ENCODE measurements at places on chromosomes 1 and 21.

DNA sequence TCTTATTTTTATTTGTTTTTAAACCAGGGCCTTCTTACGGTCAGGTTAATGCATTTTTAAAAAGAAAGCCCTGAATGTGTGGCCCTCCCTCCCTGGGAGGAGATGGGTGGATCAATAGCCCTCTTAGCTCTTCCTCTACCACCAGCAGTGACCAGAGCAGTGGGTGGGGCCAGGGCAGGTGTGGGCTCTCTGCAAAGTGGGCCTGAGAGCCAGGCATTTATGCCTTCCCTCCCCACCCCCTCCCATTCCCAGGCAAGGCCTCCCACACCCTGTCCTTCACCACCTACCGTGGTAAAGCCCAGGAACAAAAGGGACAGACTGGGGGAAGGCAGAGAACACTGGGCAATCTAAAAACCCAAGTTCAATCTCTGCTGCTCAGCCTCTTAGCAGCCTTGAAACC, 63.9 kb downstream of the SSBP3 start:
- no peak for DNase-seq

DNA sequence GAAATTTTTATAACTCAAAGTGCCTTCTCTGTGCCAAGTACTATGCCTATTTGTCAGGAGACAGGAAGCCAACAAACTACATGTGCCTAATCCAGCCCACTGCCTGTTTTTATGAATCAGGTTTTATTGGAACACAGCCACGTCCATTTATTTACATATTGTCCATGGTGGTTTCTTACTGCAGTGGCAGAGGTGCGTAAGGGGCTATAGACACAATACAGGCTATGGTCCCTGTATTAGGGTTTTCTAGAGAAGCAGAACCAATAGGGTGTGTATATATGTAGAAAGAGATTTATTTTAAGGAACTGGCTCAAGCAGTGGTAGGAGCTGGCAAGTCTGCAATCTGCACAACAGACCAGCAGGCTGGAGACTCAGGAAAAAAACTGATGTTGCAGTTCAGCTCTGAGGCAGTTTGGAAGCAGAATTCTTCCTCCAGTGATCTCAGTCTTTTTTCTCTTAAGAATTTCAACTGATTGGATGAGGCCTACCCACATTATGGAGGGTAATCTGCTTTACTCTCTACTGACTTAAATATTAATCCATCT, 15.4 kb downstream of the PPIE start:
- DNase-seq = no peak

DNA sequence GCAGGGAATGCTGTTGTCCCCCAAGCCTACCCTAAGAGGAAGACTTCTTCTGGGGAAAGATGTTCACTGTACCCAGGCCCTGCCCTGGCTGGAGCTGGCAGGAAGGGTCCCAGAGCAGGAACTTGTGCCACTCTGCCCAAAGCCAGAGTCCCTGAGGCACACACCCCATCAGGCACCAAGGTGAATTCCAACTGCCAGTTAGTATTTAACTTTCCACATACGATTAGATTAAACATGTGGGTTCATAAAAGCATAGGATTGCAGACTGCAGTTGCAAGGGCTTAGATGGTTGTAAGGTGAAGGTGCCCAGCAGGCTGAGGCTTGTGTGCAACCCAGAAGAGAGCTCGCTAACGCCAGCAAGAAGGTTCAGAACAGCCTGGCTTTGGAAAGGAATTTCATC, at the start of gene KCNE2:
TSS of gene KCNE2 (plus strand) at position 274 of the 400 bp plus-strand sequence. CDS start 6,473 bp downstream, outside the sequence.
- no peak for DNase-seq

DNA sequence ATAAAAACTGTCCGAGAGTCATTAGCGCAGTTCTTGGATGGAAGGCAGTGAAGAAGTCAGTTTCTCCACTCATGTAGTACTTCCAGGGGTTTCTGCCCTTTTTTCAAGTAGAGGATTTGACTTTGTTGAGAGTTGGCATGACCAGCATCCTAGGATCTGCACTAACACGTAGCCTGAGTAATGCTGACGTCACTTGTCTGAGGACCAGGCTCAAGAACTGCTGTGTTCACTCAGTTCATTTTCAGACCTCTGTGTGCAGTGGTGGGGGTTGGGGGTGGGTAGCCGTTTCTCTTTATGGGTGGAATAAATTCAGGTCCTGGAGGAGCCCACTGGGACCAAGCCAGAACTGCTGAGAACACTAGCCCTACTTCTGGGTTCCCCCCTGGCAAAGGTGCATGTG, 53.3 kb downstream of the MRPS6 start:
- no peak for DNase-seq

DNA sequence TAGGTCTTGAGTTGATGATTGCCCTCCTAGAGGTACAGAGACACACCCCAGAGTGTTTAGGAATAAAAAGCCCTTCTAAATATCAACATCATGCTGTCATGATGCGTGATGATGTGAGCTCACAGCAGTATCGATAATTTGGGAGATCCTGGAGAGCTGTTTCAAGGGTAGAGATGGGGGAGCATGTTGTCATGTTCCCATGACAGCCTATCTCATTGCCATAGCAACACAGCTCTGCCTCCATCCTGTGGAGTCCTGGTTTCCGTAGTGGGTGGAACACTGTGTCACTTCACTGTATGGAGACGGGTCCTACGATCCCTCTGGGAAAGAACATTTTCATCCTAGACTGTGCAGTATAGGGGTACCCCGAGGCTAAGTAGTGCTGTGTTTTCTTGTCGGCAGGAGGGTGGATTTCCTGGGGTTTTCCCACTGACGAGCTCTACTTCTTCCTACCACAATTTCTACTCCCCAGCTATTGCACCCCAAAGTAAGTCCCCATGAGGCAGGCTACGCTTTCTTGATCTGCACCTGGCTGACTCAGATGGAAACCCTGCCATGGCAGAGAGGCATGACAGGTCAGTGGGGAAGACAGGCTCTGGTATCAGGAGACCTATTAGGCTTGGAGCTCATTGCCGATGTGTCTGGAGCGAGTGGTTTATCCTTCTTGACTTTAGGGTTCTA, 7.2 kb downstream of the KISS1 start:
- DNase-seq = no peak

DNA sequence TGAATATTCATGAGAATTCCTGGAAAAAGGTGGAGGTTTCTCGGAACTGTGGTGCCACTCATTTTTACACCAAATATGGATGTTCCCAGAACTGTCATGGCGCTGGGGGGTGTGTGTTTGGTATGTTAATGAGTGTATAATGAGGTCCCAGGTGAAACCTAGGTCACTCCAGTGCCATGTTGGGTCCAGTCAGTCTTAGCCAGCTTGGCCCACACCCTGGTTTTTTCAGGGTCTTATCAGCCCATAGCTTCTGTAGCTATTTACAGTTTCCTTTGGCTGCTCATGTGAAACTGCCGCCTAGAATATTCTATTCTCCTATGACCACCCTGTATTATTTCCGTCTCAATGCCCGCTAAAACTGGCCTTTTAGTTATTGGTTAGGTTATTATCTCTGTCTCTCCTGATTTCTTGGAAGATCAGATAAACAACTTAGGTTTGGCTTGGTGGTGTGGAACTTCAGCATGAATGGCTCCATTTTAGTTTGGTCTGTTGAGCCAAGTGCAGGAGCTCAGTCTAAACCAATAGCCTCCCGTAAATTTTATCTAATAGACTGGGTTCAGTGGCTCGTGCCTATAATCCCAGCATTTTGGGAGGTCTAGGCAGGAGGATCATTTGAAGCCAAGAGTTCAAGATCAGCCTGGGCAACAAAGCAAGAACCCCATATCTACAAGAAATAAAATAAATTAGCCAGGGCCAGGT, 42.1 kb upstream of the EDARADD start:
- DNase-seq = no peak

DNA sequence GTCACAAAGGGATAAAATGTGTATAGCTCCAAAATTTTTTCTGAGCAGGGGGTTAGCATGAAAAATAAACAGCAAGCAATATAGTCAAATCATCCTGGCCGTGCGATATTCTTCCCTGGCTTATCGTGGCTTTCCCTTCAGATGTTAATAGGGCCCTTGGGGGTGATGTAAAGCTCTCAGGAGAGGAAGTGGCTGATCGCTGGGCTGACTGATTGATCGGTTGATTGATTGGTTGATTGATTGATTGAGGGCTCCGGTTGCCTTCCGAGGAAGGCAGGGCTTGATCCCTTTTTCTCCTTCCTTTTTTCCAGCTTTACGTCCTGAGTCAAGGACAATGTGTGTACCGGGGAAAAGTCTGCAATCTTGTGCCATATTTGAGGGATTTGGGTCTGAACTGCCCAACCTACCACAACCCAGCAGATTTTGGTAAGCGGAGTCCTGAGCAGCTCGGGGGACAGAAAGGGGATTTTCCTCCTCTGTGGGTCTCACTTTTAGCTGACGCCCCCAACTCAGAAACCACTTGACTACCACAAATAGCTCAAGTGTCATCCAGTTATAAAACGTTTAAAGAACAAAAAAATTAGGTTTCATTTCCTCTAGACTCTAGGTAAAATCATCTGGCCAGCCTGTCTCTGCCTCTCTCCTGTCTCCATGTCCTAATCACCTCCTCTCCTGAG, 29.5 kb downstream of the TFF3 start:
- no peak for DNase-seq

- no peak for DNase-seq
Measured at GRCh38 chr1:3675436-3675835, 23.1 kb downstream of the TP73 start.

DNA sequence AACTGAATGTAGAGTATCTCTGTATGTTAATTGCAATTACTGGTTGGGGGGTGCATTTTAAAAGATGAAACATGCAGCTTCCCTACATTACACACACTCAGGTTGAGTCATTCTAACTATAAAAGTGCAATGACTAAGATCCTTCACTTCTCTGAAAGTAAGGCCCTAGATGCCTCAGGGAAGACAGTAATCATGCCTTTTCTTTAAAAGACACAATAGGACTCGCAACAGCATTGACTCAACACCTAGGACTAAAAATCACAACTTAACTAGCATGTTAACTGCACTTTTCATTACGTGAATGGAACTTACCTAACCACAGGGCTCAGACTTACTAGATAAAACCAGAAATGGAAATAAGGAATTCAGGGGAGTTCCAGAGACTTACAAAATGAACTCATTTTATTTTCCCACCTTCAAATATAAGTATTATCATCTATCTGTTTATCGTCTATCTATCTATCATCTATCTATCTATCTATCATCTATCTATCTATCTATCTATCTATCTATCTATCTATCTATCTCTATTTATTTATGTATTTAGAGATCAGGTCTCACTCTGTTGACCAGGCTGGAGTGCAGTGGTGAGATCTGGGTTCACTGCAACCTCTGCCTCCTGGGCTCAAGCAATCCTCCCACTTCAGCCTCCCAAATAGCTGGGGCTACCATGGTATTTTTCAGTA, 47.8 kb downstream of the CHML start:
- peak; percentile 69 for DNase-seq

- no peak for DNase-seq
Measured at GRCh38 chr1:41752514-41753170, 166.1 kb downstream of the HIVEP3 start.

DNA sequence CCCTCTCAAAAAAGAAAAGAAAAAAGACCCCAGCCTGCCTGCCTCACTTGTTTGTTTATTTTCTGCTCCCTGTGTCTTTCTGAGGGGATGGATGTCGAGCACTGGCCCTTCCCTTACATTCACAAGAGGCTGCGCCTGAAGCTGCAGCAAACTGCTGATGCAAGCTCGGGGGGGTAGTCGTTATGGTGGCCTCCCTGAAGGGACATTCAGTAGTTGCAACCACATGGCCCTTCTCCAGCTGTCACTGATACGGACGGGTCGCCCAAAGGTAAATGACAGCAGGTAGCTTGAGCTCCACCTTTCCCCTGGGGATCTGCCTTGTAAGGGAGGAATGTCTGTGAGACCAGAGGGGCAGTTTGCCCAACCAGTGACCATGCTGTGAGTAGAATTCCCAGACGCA, 17.7 kb downstream of the PLEKHM2 start:
- DNase-seq = no peak

GRCh38 chr1:118650107-118650807, 337.9 kb downstream of the TBX15 start:
- no peak for DNase-seq

DNA sequence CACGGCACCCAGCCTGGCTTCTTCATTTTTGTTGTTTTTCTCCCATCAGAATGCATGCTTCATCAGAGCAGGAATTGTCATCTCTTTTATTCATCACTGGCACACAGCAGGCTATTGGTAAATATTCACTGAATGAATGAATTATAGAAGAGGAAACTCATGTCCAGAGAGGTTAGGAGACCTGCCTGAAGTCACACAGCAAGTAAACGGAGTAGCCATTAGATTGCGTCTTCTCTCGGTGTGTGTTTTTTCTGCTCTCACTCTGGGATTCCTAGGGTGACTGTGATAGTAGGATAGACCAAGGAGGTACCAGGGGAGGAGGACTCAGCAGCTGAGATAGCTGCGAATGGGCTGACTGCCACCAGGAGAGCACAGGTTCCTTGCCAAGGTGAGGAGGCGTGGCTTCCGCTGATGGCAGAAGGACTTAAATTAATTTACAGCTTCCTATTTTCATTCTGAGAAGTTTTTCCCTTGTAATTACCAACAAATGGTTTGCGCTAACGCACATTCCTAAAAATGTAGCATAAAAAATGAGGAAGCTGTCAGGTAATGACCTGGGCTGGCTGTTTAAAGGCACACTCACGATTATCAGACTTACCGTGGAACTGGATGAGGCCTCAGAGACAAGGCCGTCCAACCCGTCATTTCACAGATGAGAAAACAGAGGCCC, 4.5 kb upstream of the NCMAP start:
- no peak for DNase-seq

- peak; percentile 22 for DNase-seq
Measured at GRCh38 chr1:110083061-110083865, 12.8 kb upstream of the ALX3 start.
